Activated naive CD4-positive, alpha-beta T cell treated with Interleukin-2 at 50 U/mL for 16 hours (primary cell): ENCODE measurements at places on chromosomes 5 and 9.

- DNase-seq, result peak; percentile 18
These were observed 174.0 kb downstream of the NR3C1 start for GRCh38 chr5:143229426-143229895.

DNA sequence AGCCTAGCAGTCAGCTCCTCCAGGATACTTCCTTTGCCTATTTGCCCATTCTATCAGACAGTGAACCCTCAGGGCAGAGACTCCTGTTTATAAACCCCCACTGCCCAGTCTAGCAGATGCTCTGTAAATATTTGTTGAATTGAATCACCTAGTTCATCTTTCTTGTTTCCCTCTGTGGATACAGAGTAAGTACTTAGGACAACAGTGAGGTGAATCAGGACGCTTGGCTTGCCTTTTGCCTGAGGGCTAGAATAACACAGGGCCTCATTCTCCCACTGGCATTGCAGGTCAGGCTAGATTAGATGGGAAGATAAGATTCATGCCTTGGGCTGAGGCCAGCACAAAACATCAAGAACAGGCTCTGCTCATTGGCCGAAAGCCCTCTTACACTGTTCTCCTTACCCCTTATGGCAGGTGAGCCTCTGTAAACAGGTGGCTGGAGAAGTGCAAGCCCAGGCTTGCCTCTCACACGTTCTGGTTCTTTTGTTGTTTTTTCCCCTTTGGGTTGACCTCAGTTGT, 22.2 kb downstream of the TNFSF8 start:
- no peak for DNase-seq

DNA sequence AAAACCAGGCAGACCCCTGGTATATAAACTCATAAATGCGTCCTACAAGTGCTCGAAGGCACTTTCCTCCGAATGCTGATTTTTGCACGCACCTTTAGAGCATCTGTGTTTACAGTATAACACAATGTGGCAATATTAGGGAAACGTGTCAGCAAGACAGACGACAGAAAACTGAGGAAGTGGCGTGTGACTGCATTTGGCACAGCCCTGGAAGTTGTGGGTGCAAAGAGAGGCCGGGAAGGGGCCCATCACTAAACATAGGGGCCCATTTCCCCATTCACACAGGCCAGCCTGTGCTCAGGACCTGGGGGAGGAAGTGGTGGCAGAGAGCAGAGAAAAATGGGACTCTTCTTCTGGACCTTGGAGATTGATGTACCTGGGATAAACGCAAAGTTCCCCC, 48.2 kb downstream of the RASGEF1C start:
- no peak for DNase-seq

DNA sequence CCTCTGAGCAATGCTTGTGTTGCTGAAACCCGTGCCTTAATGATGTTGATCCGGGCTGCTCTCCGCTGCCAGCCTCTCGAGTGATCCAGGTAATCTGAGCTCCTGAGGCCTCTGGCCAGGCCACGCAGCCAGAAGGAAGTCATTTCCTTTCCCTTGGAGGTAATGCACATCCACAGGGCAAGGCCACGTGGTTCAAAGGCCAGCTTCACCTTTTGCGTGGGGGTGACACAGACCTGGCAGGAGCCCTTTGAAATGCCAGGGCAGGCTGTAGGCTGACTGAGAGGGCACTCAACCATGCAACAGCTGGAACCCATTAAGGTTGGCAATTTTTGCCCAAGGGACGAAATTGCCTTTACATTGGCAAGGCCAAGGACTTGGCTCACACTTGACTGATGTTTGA, 80.4 kb downstream of the LIX1 start:
- no peak for DNase-seq

DNA sequence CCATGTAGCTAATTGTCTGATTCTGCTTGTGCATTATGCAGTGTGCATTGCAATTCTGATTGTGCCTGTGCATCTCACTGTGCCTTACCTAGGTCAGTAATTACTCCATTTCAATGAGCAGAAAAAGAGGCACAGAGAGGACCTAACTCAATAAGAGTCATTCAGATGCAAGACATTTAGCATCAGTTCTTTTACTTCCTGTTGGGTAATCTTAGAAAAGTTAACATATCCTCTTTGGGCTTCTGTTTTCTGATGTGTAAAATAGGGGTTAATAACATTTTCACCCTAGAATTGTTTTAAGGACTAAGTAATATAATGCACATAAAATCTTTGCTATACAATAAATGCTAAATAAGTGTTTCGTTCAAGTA, 7.0 kb upstream of the DCTN4 start:
- DNase-seq, result no peak

GRCh38 chr5:159249158-159249557, 13.9 kb upstream of the UBLCP1 start:
- no peak for DNase-seq
